ENCODE measurements at places on chromosomes 16 and 17.

DNA sequence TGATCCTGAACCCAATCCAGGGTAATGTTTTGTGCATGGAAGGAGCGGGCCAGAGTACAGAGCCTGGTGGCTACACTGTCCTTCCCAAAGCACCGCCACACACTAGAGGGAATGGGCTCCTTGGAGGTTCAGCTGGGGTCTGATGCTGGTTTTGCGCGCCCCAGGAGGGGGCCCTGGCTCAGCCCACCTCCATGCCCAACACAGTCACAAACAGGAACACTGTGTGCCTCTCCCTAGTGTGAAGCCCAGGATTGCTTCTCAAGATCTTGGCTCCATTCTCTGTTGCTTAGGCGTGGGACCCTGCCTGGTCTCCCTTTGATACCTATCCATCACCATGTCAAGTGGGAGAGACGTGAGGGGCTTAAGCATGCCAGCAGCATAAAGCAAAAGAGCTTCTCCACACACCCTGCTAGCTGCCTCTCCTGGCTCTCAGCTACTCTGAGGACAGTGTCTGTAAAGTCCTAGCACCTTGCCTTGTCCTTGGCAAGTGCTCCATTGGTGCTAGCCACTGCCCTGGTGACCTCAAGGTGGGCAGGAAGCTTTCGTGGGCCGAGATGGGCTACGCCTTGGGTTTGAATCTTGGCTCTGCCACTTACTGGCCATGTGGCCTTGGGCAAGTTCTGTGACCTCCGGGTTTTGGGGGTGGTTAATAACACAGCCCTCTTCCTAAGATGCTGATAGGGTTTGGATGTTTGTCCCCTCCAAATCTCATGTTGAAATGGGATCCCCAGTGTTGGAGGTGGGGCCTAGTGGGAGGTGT, 122.2 kb downstream of the C16orf78 start:
- DNase-seq = no peak

- DNase-seq = no peak
Measured at GRCh38 chr17:14741491-14741890, 440.6 kb downstream of the HS3ST3B1 start.

GRCh38 chr17:31843070-31843745, 15.8 kb downstream of the COPRS start:
- DNase-seq = no peak

GRCh38 chr16:280991-281659, 734 bp downstream of the ARHGDIG start:
- no peak for DNase-seq

GRCh38 chr16:12846592-12846991, 42.9 kb upstream of the CPPED1 start:
- DNase-seq = no peak

DNA sequence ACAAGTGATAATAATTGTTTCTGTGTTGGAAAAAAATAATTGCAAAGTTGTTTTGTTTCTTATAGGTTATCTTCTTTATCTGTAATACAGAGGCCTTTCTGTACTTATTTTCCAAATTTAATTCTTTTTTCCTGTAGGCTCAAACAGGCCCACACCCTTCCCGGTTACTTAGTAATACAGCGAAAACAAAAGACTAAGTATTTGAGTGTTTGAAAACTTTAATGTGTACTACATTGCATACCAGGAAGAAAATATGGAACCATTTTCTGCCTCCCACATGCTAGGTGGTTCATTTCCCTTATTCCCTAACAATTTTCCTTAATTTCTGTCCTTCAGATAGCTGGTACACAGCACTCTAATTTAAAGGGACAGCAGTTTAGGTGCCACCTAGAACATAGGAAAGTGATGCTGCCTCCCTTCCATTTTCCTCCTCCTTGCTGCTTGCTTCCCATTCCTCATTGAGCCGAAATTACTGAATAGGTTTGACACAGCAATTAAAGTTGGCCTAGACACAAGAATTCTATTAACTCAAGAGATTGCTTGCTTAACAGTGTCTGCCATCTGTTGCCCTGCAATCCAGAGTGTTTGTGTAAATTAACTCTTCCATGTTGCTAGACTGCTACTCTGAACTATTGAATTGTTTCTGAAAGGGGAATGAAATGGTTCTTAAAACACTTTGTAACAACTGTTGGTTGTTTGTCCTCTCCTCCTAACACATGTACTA, 24.2 kb downstream of the CYB5B start:
- no peak for DNase-seq

Measured in activated CD4-positive, alpha-beta T cell treated with anti-CD3 and anti-CD28 coated beads, Interleukin-2, amount 50 U/mL, for 1 hour (primary cell).